ENCODE measurements at places on chromosomes 13 and 19. TPM values are rescaled to one million over a fixed set of nuclear protein-coding genes. Genes with fewer than 3 reads are reported as not detected.

Gene SIGLEC5
- total RNA-seq, result not detected

Gene KANK3
- 2.3 TPM for total RNA-seq

Gene KLK14
- total RNA-seq, result 1.2 TPM

Gene BRME1
- 4.6 TPM for total RNA-seq

Gene CADM4
- 23.1 TPM for total RNA-seq

All from H1 (cell line).